ENCODE measurements at places on chromosomes 12 and 14.

DNA sequence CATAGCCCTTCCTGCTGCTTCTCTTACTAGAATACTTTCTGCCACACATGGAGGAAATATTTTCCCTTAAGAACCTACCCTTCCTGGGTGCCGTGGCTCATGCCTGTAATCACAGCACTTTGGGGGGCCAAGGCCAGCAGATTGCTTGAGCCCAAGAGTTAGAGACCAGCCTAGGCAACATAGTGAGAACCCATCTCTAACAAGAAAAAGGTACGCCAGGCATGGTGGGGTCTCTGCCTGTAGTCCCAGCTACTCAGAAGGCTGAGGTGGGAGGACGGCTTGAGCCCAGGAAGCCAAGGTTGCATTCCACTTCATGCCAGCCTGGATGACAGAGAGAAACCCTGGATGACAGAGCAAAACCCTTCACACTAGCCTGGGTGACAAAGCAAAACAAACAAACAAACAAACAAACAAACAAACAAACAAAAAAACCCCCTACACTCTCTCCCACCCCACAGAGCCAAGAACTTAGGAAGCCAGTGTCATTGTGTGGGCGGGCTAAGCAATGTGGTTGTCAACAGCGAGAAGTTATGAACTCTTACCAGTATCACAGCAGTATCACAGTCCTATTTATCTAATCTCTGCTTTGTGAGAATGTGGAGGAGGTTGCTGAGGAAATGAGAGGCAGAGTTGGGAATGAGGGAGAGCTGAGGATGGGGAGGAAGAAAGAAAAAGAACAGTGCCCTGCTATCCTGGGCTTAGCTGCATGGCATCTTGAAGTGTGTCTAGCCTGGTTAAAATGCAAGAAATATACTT is 53.8 kb upstream of the CLEC14A start:
- DNase-seq = no peak

GRCh38 chr14:104284636-104285507 is 146.5 kb downstream of the KIF26A start:
- DNase-seq = no peak

- DNase-seq = no peak
Measured at GRCh38 chr14:90649557-90650135, 166.6 kb downstream of the TTC7B start.

- DNase-seq = no peak
Measured at GRCh38 chr14:67491285-67491684, 2.8 kb upstream of the TMEM229B start.

DNA sequence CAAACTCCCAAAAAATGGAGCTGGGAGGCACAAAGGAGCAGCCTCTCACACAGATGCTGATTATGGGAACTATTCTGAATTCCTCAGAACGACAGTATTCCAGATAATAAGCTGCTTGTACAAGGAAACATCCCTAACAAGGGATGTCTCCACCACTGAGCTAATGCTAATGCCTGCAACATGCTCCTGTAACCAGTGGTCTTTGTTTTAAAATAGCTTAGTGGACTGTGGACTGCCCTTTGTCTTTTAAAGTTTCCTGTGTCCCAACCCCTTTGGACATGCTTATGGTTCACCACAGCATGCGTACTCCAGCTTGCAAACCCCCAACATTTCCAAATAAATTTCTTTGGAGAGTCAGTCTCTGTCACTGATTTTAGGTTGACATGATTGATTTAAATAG is 16.4 kb upstream of the PITPNM2 start:
- no peak for DNase-seq

- DNase-seq = no peak
Measured at GRCh38 chr14:104115691-104116287, 22.6 kb upstream of the KIF26A start.

Data from progenitor cell of endocrine pancreas (in vitro differentiated cells).